Daoy (cell line): ENCODE measurements at places on chromosomes 7 and 10. TPM values are rescaled to one million over a fixed set of nuclear protein-coding genes. Genes with fewer than 3 reads are reported as not detected.

The C7orf57 gene
- total RNA-seq = 0.91 and 0.95 TPM in 2 replicates

The MYL10 gene
- not detected in 2 replicates for total RNA-seq

The NCF1 gene
- not detected in 2 replicates for total RNA-seq

The OR13A1 gene
- not detected in 2 replicates for total RNA-seq

The TMEM229A gene
- total RNA-seq = not detected in 2 replicates

The EIF5AL1 gene
- total RNA-seq = 0.54 and 0.57 TPM in 2 replicates

The CCDC146 gene
- 0.12 and 0.34 TPM in 2 replicates for total RNA-seq
